Germinal center (tissue), 1 donor: ENCODE measurements at places on chromosomes 5 and 9.
A peak's percentile ranks its signal among the peaks of the same experiment; 100 is the strongest.

- no peak for DNase-seq
These were observed 27.2 kb downstream of the HSPA4 start for GRCh38 chr5:133079048-133079447.

GRCh38 chr5:159034083-159034824 lies 65.5 kb downstream of the EBF1 start:
- DNase-seq, result no peak

DNA sequence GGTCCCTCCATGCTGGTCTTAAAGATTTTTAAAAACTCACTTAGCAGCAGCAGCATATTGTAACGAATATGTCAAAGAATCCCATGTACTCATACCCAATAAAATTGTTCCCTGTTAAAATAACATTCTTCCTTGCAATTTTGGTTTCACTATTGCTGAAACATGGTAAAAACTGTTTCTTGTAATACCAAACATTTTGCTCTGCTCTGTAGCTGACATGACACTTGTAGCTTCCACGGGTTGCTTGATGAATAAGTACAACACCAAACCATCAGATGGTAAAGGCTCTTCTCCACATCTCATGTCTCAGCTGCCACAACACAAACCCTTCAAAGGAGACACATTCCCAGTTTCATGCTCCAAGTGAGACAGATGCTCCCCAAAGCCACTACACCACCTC lies 180.7 kb upstream of the PTGER4 start:
- DNase-seq, result no peak

DNA sequence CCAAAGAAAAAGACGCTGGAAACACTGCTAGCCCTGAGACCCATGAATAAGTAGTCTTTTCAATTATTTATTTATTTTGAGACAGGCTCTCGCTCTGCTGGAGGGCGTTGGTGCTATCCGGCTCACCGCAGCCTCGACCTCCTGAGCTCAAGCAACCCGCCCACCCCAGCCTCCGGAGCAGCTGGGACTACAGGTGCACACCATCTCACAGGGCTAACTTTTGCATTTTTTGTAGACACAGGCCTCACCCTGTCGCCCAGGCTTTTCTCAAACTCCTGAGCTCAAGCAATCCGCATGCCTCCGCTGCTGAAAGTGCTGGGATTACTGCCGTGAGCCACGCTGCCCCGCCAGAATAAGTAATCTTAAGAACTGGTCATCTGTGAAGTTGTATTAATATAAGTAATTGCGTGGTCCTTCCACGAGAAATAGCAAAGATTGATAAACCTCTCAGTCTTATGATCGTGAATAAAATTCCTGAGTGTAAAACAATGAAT lies 1.6 kb downstream of the ANXA2R start:
- no peak for DNase-seq

DNA sequence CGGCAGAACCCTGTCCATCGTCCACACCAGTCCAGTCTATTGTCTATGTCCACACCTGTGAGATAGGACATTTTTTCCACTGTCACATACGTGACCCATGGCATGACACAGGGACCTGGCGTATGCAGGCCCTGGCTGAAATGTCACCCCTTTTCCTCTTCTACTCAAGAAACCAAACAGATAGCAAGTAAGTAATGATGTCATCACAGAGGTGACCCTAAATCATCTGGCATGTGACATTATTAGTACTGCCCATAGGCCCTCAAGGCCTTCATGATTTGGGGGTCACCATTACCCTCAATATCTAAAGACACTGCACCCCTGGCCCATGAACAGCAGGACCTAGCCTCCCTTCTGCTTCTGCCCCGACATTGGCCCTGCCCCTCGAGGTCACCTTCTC lies 88.3 kb downstream of the LHX2 start:
- no peak for DNase-seq

GRCh38 chr9:128088253-128088945 lies 20.4 kb downstream of the SLC25A25 start:
- no peak for DNase-seq

GRCh38 chr9:134548185-134548584 lies 93.4 kb upstream of the COL5A1 start:
- DNase-seq, result no peak

DNA sequence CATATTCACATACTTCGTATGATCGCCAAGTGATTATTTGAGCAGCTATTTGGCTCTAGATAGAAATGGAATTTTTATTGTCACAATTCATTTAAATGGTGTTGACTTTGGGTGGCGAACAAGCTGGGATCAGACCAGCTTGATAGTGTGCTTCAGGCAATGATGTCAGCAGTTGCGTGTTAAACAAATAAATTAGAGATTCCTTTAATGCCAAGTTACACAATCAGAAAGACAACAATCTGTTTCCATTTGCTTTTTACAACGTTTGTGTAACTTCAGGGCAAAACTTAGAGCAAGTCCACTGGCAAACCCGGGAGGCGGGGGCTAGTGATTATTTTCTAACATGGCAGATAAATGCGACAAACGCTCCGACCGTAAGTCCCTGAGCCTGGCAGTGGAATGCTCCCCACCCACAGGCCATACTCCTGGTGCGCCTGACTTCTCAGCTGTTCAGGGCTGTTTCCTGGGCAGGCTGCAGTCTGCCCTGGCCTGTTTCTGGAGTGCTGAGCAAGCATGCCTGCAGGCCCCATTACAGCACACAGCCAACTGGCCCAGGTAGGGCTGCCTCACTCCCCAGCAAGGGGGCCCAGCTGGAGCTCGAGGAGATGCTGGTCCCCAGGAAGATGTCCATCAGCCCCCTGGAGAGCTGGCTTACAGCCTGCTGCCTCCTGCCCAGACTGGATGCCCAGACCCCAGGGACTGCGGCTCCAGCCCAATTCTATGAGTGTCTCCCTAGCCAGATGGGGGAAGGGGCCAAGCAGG lies 88.7 kb downstream of the BASP1 start:
- no peak for DNase-seq

DNA sequence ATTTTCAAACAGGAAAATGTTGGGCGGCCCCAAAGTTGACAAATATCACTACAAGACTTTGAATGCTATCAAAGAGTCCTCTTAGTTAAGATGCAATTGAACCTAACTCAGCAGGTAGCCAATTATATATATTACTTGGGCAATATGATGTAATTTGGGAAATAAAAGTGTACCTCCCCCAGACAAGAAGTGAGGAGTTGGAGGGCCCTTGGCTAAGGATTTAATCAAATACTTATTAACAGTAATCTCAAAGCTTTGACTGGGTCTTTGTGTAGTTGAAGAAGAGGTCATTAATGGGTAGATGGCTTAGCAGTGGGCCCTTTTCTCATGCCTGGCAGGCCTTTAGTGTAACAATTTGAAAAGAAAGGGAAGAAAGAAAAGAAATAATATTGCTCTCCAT lies 599.0 kb downstream of the CSNK1G3 start:
- DNase-seq, result no peak

DNA sequence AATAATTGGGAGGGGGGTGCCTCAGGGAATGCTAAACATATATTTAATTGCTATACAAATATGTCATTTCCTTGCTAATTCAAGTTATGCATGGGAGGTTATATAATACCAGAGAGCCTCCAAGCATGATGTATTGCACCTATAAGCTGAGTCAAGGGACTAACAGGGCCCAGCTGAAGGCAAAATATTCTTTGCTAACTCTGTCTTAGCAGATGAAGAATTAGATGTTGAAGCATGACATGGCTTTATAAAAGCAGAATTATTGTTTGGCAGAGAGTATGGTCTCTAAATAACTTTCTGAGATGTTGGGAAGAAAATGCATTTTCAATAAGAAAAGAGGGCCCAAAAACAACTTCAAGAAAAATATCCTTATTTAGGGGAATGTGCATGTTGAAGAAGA lies 60.4 kb downstream of the SGCD start:
- DNase-seq, result no peak

DNA sequence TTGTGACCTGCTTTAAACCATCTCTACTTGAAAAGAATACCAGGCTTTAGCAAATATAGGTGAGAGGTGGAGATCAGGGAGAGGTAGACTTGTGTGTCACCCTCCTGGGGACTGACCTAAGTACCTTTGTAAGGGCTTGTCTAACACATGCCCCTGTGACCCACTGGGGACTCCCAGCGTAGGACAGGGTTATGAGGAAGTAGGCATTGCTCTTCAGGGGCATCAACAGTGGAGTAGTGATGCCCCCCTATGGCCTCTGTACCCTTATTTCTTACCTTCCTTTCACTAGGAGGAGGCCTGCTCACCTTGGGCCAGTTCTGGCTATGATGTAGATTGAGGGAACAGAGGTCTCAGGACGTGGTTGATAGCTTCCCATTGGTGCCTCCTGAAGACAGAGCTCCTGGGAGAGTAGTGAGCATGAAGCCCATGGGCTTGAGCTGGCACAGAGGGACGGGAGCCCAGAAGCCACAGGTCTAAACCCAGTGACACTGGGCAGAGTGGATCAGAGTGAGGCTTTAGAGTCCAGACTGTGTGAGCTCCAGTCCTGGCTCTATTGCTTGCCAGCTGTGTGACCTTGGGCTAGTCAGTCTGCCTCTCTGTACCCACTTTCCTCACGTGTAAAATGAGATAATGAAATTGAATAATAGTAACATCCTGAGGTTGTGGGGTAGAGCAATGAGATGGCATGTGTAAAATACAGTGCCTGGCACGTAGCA lies 191.7 kb downstream of the AOPEP start:
- peak; percentile 29 for DNase-seq

DNA sequence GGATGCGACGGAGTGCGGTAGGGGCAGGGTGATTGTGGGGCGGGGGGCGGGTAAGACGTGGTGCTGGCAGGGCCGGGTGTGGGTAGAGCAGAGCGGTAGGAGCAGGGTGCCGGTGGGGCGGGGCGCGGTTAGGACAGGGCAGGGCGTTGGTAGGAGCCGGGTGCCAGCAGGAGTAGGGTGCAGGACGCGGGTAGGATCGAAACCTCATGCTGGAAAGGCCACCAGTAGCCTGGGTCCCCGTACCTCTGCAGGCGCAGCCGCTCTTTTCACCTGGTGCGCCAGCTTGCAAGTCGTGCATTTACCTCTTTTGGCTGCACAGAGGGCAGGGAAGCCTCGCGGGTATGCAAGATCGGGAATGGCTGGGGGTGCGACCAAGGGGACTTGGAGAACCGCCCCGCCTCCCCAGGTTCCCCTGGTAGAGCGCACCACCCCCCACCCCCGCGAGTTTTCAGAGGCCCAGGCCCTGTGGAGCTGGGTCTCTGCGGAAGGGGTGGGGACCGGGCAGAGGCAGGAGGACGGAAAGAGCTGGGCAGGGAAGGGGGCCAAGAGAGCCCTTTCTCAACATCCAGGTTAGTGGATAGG lies 104.8 kb upstream of the SIMC1 start:
- no peak for DNase-seq

DNA sequence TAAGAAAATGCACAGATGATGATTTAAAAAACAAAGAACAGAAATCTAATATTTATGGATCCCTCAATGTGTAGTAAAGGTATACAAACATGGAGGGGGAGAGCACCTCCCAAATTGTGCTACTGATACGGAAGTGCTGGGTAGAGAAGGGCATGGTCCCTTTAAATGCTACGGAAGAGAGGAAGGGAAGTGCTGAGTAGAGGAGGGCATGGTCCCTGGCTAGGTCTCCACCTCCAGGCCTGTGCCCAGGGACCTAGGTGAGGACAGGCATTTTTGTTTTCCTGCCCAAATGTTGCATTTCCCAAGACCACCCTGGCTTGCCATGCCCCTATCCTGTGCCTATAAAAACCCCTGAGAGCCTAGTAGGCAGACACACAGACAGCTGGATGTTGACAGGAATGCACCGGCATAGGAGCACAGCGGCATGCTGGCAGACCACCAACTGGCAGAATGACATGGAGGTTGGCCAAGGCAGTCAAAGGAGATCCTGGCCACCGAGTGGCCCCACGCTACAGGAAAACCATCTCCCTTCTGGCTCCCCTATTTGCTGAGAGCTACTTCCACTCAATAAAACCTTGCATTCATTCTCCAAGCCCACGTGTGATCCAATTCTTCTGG lies 62.1 kb upstream of the SPDL1 start:
- no peak for DNase-seq

GRCh38 chr5:16525651-16526050 lies 60.1 kb upstream of the ZNF622 start:
- no peak for DNase-seq

DNA sequence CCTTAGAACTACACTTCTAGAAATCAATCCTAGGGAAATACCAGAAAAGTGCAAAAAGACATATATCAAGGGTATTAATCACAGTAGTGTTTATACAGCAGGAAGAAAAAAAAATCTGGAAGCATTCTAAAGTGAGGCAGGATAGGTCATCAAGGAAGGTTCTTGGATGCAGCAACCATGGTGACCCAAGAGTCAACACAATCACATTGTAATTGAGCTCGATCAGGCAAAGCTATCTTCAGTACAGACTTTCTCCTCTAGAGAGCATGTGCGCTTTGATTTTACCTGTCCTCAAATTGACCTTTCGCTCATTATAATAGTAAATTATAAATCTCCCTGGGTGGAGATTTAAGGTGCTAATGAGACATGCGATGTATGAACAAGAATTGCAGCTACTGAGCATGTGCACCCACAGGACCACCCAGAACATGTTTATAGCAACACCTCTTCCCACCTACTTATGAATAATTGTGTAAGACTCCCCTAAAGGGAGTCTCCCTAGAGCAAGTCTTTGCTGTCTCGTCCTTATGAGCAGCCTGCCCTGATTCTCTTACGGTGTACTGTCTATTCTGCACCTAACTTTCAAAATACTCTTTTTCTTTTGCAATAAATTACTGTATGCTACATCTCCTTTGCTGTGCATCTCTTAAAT lies 297.7 kb downstream of the ATPSCKMT start:
- DNase-seq, result no peak

DNA sequence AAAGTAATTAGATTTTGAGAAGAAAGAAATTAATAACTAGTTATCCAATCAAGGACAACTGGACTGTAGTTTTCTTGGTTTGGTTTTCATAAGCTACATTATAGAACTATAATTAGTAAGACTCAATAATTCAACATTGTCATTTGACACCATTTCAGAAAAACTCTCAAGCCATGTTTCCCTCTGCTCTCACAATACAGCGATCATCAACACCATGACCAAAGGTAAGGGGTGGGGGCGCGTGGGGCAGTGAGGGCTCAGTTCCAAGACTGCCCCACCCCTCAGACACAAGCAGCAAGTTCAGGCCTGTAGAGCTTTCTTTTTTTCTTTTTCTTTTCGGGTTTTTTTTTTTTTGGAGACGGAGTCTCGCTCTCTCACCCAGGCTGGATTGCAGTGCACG lies 6.4 kb downstream of the CMBL start:
- DNase-seq, result no peak

DNA sequence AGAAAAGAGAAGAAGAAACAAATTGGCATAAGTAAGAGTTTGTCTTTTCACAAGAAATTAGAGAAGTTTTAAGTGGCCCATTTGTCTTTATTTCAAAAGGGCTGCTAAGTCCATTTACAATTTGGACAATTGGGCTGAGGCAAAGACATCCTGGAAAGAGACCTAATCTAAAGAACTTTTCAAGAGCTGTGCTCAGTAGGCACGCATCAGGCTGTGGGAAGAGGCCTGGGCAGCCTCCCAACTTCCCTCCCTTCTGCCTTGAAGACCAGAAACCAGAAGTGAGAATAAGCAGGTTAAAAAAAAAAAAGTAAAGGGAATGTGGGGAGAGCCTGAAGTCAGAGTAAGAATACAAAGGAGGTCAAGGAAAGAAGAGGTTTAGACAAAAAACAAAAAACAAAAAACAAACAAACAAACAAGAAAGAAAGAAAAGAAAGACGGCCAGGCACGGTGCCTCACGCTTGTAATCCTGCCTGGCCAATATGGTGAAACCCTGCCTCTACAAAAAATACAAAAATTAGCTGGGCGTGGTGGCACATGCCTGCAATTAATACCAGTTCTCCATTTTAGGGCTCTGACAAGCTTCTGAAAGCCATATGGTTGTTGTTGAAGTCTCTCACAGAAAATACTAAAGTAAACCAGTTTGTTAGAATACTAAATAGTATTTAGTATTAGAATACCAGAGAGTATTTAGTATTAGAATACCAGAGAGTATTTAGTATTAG lies 48.0 kb upstream of the CEP78 start:
- no peak for DNase-seq
